ENCODE measurements at places on chromosomes 5 and 9. TPM values are rescaled to one million over a fixed set of nuclear protein-coding genes. Genes with fewer than 3 reads are reported as not detected.

DNA sequence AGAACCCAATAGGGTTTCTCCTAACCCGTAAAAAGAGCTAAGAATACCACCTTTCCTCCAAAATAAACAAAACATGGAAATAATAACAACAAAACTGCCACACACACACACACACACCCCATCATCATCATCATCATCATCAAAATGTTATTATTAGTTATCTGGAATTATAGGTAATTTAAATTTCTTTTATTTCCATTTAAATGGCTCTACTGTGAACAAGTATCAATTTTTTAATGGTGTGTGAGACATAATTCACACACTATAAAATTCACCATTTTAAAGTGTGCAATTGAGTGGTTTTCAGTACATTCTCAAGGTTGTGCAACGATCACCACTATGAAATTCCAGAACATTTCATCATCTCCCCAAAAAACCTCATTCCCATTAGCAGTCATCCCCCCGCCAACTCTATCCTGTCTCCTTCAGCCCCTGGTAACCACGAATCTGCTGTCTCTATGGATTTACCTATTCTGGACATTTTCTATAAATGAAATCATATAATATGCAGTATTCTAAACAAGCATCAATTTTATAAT, 172.7 kb downstream of the ROR2 start:
- no peaks in the 10 kb centered on the region for H3K36me3 ChIP-seq
- DNase-seq = no peak
- H3K27ac ChIP-seq = no peak overlapping the region
- no peaks in the 10 kb centered on the region for H3K4me1 ChIP-seq

GRCh38 chr5:179668391-179668790, 12.4 kb downstream of the CBY3 start:
- no peaks in the 10 kb centered on the region for H3K4me1 ChIP-seq
- H3K4me3 ChIP-seq = no peak overlapping the region
- no peak overlapping the region for H3K27ac ChIP-seq
- no peaks in the 10 kb centered on the region for H3K36me3 ChIP-seq
- H3K27me3 ChIP-seq = no peaks in the 10 kb centered on the region

DNA sequence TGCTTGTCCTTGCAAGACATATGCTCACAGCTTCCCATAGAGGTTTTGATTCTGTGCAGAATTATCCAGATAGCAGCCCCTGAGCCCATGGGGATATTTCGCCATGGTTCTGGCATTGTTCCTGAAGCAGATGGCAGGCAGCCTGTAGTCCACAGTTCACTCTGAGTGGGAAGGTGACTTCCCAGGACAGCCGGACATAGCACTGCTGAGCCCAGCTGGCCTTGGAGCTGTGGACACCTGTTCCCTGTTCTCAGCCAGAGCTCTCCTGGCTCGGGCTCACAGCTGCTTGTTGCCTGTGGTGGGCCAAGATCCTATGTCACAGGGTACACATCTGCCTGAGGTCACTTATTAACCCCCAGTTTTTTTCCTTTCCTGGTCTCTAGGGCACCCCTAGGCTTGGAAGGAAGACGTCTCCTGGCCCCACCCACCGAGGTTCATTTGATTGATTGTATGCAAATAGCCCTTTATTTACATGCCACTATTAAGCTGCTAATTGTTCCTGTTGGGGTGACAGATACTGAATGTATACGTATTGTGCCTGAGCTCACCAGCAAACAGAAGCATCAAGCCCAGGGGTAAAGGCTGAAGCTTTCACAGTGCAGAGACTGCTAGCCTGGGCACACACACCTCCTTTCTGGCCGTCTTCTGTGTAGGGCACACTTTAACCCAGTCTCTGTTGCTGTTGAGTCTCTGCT, 96.6 kb upstream of the DMRT1 start:
- no peaks in the 10 kb centered on the region for H3K27me3 ChIP-seq
- DNase-seq = peak; percentile 53
- H3K4me3 ChIP-seq = no peak overlapping the region

GRCh38 chr5:142881784-142882126, 111.6 kb downstream of the ARHGAP26 start:
- H3K36me3 ChIP-seq = no peaks in the 10 kb centered on the region
- H3K4me1 ChIP-seq = peaks cover 6% of the 10 kb centered on the region
- H3K4me3 ChIP-seq = no peak overlapping the region
- peak overlapping the region; percentile 34 for H3K27ac ChIP-seq
- H3K27me3 ChIP-seq = no peaks in the 10 kb centered on the region

GRCh38 chr5:170576602-170577535, 73.0 kb downstream of the KCNIP1 start:
- no peaks in the 10 kb centered on the region for H3K4me1 ChIP-seq
- no peaks in the 10 kb centered on the region for H3K27me3 ChIP-seq
- no peak for DNase-seq
- H3K27ac ChIP-seq = no peak overlapping the region

- peaks cover 11% of the 10 kb centered on the region for H3K4me1 ChIP-seq
- no peaks in the 10 kb centered on the region for H3K36me3 ChIP-seq
- no peak overlapping the region for H3K27ac ChIP-seq
Measured at GRCh38 chr5:172095368-172096206, 89.1 kb upstream of the FBXW11 start.

DNA sequence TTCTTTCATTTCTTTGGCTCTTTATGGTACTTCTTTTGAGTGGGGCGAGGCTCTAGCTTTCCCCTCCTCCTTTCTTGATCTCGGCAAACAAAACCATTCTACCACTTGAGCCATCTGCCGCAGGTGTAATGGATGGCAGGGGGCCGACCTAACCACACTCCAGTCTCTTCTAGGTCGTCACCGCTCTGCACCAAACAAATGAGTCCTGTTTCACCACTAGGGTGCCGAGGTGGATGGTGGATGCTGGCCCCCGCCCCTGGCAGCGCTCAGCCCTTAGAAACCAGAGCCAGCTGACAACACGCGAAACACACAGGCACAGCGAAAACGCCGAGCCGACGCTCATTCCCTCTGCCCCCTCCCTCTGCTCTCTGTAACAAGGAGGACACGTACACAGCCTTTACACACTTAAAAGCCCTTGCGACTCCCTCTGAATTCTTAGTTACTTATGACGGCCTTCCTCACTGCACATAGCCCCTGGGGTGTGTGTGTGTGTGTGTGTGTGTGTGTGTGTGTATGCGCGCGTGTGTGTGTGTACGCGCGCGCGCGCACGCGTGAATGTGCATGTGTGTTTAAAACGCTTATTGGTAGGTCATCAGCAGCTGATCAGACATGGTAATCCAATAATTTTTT, 199.4 kb downstream of the MEF2C start:
- no peak overlapping the region for H3K4me3 ChIP-seq
- DNase-seq = no peak
- no peaks in the 10 kb centered on the region for H3K36me3 ChIP-seq
- peaks cover 3% of the 10 kb centered on the region for H3K27me3 ChIP-seq

GRCh38 chr5:24196789-24197188, 448.0 kb downstream of the CDH10 start:
- no peaks in the 10 kb centered on the region for H3K27me3 ChIP-seq
- H3K36me3 ChIP-seq = no peaks in the 10 kb centered on the region
- no peaks in the 10 kb centered on the region for H3K4me1 ChIP-seq
- DNase-seq = no peak
- no peak overlapping the region for H3K27ac ChIP-seq
- no peak overlapping the region for H3K4me3 ChIP-seq

DNA sequence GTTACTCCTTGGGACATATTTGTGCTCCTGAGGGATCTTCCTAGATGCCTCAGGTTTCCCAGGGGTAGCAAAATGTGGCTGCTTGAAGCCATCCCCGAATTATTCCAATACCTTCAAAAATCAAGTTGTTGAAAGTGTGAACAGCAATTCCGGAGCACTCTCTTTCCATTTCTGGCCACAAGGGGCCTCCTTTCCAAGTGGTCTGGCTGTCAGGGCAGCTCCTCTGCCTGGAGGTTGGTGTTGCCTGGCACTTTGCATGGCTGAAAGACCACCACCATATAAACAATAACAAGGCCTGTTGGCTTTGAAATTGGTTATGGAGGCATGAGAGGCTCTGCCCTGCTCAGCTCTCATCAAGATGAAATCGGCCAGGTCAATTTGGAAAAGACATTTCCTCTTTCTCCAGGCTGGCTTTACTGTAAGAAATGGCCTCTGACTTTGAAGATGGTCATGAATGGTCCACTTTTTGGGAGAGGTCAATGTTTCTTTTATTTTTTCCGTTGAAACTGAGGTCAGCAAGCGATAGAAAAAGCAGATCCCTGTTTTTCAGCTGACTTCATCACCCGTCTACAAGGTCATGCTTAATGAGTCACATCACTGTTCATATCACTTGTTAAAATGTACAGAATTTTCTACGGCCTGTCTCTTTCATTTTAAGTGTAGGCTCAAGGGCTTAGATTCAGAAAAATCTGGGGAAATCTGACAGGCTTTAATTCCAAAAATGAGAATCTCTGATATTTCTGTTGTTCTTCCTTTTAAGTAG, 481.1 kb upstream of the ZNF608 start:
- H3K27ac ChIP-seq = no peak overlapping the region
- no peaks in the 10 kb centered on the region for H3K36me3 ChIP-seq
- H3K4me1 ChIP-seq = peaks cover 3% of the 10 kb centered on the region
- H3K4me3 ChIP-seq = no peak overlapping the region

GRCh38 chr5:61280761-61281427, 51.2 kb upstream of the ZSWIM6 start:
- DNase-seq = no peak
- H3K4me1 ChIP-seq = no peaks in the 10 kb centered on the region

DNA sequence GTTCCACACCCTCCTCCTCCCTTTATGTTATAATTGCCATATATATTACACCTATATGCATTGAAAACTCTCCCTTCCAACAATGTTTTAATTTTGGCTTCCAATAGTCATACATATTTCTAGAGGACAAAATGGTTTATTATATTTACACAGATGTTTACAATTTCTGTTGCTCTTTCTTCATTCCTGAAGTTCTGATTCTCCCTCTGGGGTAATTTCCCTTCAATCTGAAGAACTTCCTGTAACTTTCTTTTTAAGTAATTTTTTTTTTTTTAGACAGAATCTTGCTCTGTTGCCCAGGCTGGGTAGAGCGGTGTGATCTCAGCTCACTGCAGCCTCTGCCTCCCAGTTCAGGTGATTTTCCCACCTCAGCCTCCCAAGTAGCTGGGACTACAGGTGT, 173.0 kb upstream of the MAP1B start:
- no peak for DNase-seq
- H3K36me3 ChIP-seq = no peaks in the 10 kb centered on the region
- H3K27me3 ChIP-seq = no peaks in the 10 kb centered on the region
- H3K4me3 ChIP-seq = no peak overlapping the region

GRCh38 chr9:127660886-127661741, 45.7 kb upstream of the CFAP157 start:
- peaks cover 2% of the 10 kb centered on the region for H3K36me3 ChIP-seq
- H3K27me3 ChIP-seq = no peaks in the 10 kb centered on the region
- no peak overlapping the region for H3K27ac ChIP-seq
- H3K4me1 ChIP-seq = no peaks in the 10 kb centered on the region
- no peak overlapping the region for H3K4me3 ChIP-seq

- DNase-seq = no peak
- H3K36me3 ChIP-seq = no peaks in the 10 kb centered on the region
- no peaks in the 10 kb centered on the region for H3K4me1 ChIP-seq
- no peak overlapping the region for H3K4me3 ChIP-seq
Measured at GRCh38 chr5:75729321-75729720, 12.1 kb upstream of the POC5 start.

GRCh38 chr9:132056717-132057560, 22.7 kb downstream of the MED27 start:
- no peak overlapping the region for H3K27ac ChIP-seq
- no peaks in the 10 kb centered on the region for H3K4me1 ChIP-seq
- no peak overlapping the region for H3K4me3 ChIP-seq
- no peak for DNase-seq

DNA sequence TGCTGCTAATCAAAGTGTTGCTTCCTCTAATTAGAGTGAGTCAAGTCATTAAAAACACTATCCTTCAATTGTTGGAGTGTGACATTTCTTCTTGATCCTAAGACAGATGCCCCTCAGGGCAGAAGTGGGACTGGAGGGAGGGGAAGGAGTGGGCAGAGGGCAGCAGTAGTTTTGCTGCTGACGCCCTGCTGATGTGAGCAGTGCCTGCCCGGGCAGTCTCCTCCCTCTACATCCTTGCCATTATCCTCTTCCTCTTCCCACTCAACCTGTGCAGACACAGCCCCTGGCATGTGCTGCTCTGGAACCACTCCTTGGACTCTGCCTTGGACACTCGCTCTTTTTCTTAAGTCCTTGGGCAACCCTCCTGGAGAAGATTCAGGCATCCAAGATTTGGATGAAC, 232.5 kb downstream of the HSPA4 start:
- H3K4me3 ChIP-seq = no peak overlapping the region
- no peaks in the 10 kb centered on the region for H3K4me1 ChIP-seq
- no peak for DNase-seq
- no peaks in the 10 kb centered on the region for H3K27me3 ChIP-seq

- no peaks in the 10 kb centered on the region for H3K4me1 ChIP-seq
- H3K27me3 ChIP-seq = no peaks in the 10 kb centered on the region
- DNase-seq = no peak
- no peak overlapping the region for H3K4me3 ChIP-seq
- H3K36me3 ChIP-seq = no peaks in the 10 kb centered on the region
Measured at GRCh38 chr5:23631302-23632045, 124.1 kb downstream of the PRDM9 start.

DNA sequence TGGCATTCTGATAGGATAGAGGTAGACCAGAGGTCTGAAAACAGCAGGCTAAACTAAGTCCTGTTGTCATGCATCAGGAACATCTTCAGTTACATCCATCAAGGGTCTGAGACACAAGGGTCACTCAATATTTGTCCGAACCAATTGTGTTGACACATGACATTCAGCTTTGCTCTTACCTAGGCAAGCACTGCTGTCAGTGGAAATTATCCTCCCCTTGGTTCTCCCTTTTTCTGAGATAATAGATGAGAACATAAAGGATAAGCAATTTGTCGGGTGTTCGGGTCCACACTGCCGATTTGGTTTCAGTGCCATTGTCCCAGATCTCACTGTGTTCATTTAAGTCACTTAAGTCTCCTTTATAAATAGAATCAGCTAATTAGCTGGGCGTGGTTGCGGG, 148.3 kb upstream of the MSX2 start:
- no peaks in the 10 kb centered on the region for H3K36me3 ChIP-seq

- H3K4me3 ChIP-seq = no peak overlapping the region
- peaks cover 6% of the 10 kb centered on the region for H3K4me1 ChIP-seq
- no peaks in the 10 kb centered on the region for H3K36me3 ChIP-seq
- no peak for DNase-seq
- no peak overlapping the region for H3K27ac ChIP-seq
Measured at GRCh38 chr9:98218562-98219363, 26.3 kb upstream of the CORO2A start.

LCN1 gene
- total RNA-seq = not detected

CBY3 gene
- not detected for total RNA-seq

IL33 gene
- 22.5 TPM for total RNA-seq

REEP2 gene
- 5.7 TPM for total RNA-seq

ZNF483 gene
- total RNA-seq = 12.0 TPM

UCK1 gene
- 32.7 TPM for total RNA-seq

PCDHGB3 gene
- 12.4 TPM for total RNA-seq

ZCCHC9 gene
- 18.8 TPM for total RNA-seq

BNIP1 gene
- total RNA-seq = 15.6 TPM

STPG3 gene
- not detected for total RNA-seq

LRRC19 gene
- not detected for total RNA-seq

MSMP gene
- total RNA-seq = not detected

TEX48 gene
- not detected for total RNA-seq
